NCI-H1930 (cell line): ENCODE measurements at places on chromosomes 6 and 20.

DNA sequence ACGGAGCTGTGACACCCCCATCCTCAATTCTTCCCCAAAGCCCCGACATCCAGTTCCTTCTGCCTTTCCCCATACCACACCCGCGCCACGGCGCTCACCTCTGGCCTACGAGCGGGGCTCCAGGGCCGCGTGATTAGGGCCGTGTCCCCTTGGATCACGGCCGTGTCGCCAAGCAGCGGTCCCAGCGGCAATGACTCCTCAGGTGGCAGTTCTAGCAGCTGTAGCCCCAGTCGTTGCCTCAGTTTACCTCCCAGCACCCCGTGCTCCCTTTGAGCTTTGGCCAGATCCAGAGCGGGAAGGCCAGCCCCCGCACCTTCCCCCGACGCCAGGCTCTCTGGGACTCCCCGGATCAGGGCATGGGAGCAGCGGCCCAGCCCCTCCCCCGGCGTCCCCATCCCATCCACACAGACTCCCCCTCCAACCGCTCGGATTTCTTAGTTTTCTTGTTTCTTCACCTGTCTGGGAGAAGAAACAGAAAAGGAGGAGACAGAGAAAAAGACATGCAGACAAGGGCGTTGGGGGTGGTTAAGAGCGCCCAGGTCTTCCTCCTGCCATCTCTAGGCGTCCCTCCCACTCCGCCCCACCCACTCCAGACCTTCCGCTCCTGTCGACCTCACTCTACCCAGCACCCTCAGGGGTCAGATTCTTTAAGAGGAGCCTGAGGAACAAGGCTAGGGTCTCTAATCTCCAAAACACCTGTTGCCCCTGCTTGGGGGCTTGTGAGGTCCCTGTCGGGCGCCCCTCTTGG, at the start of gene DDAH2:
Gene DDAH2 (minus strand): TSS at position 533 of the 748 bp plus-strand sequence. CDS start 138 bp downstream, at position 395.
- DNase-seq, result no peak

DNA sequence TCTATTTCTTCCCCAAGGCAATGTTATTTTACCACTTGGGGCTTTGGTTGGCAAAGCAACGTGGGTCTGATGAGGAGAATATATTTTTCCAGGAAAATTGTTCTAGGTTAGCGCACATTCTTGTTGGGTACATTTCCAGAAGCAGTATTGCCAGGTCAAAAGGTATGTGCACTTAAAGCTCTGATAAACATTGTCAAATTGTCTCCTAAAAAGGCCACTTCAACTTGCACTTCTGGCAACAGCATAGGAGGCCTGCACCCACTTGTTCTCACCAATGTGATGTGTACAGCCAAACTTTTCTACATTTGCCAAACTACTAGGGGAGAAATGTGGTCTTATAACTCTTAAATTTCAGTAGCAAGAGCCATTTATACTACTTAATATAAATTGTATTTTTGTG, 197.5 kb upstream of the COL21A1 start:
- no peak for DNase-seq

GRCh38 chr20:36975099-36975818, 23.8 kb upstream of the SAMHD1 start:
- DNase-seq, result no peak

GRCh38 chr20:62652041-62652893, 10.0 kb downstream of the SLCO4A1 start:
- DNase-seq, result no peak

- no peak for DNase-seq
These were observed 111.0 kb downstream of the TCP11 start for GRCh38 chr6:35030099-35030498.
